NCI-H2081 (cell line): ENCODE measurements at places on chromosomes 12 and 14.

GRCh38 chr12:48349471-48349870 lies 1.2 kb downstream of the ZNF641 start:
- DNase-seq, result no peak

- DNase-seq, result no peak
Measured at GRCh38 chr14:95535226-95536021, 574 bp downstream of the GLRX5 start.

DNA sequence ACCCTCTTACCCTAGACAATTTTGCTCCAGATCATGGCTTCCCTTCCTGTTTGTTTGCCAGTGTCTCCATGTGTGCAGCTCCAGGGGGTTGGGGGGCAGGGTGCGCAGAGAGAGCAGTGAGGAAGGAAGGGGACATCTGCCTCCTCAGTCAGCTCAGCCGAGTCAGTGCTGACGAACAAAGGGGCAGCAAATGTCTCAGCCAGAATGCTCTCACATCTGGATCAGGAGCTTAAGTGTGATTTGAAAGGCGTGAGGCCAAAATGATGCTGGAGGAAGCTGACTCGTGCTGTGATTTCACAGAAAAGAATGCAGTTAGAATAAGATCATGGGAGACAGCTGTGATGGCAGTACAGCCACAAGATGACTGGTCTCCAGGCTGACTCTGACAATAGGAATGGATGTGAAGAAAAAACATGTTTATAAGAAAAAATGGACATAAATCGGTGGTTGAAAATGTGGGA lies 27.1 kb upstream of the CDK17 start:
- no peak for DNase-seq

- no peak for DNase-seq
Measured at GRCh38 chr14:93271111-93271510, 61.7 kb downstream of the BTBD7 start.

DNA sequence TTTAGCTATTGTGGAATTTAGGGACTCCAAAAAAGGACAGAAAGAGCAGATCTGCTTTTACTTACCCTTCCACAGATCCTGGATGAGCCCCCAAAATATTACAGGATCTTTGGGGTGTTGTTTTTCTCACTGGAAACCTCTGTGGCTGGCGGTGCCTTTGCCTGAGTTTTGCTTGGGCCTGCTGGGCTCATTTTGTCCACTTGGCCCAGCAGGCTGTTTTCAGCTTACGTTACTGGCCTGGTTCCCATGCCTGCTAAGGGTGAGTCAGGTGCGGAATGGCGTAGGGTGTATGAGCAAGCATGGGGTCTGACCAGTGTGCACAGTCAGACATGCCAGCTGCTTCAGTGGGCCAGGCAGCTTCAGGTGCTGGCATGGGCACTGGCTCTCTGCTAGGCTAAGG lies 45.8 kb downstream of the HSD17B6 start:
- DNase-seq, result no peak

DNA sequence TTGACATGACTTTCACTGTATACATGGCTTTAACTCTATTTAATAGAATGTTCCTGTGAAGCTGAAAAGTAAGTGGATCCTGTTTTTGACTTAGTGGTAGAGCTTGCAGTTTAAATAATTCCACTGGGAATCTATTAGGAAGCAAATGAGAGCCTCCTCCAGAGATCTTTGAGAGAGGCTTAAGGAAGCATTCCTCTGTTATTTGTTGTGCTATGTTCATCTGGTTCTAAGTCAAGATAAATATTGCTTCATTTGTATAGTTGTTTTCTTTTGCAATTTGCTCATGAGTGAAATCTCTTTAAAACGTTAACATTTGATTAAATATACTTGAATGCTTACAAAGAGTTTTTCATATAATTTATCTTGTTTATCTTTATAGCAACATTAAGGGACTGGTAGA lies 70.4 kb downstream of the TMTC2 start:
- no peak for DNase-seq

DNA sequence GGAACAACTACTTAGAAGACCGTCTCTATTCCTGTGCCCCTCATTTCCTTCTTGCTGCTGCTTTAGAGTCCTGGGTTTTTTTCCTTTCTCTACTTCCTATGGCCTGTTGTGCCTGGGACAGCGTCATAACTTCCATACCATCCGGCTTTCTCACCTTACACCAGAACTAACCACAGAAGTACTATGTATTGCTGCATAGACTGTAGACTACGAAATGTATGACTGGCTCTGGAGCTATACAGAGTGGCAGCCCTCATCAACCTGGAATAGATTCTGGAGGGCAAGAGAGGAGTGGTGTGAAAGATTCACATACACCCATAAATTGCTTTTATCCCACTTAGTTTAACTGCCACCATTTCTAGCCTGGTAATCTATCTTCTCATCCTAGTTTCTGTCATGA lies 16.9 kb upstream of the SRP54 start:
- DNase-seq, result no peak

DNA sequence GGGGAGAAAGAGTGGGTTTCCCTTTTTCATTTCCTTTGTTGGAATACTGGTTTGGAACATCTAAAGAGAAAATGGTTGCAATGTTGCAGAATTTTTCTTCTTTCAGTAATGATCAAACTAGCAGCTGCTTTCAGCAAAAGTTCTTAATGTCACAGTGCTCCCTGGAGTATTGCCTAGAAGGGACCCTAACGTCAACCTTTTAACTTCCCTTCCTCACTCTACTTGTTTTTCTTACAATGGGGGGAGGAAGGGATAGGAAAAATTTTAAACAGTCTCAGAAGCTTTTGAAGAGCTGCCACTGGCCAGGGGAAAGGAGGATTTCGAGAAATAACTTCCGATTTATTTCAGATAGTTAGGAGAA lies 521.8 kb downstream of the MED13L start:
- DNase-seq, result no peak

DNA sequence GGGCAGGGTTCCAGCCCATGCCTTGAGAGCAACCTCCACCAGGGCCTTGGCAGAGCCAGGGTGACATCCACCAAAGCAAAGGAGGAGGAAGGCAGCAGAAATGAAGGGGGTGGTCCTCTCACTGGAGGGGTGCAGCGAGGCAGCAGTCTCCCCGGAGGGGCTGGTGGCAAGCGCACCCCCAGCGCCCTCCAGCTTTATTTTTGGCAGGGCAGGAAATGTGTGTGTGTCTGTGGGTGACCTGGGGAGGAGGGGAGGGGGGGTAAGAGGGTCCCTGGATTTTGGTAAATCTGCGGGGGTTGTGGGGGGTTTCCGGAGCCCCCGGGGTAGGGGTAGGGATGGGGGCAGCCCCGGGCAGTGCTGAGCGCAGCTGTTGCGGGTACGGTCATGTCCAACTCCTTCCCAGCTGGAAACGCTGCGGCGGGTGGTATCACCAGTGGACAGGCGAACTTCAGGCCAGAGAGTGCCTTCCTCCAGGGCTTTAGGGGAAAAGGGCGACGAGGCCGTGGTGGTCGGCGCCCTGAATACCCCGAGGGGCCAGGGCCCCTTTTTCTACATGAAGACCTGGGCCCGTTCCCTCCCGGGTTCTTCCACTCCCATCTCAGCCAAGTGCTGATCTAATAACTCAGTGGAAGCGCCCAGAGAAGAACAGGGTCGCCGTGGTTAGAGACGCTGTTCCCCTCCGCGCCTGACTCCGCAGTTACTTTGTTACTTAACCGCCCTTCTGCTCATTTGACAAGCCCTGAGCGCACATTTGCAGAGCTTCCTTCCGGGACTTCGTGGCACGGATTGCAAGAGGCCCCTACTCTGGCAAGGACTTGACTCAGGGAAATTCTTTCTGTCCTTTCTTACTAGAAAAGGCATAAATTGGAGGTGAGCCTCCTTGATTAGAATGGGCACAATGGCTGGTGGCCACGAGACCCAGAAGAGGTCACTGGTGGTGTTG lies 55.2 kb downstream of the FOS start:
- DNase-seq, result no peak

GRCh38 chr12:111287125-111287900 lies 81.6 kb downstream of the PHETA1 start:
- peak; percentile 87 for DNase-seq

GRCh38 chr12:68056300-68056699 lies 67.1 kb downstream of the IFNG-AS1 start:
- DNase-seq, result no peak

GRCh38 chr12:57127726-57128518 lies at the start of gene LRP1:
LRP1 (plus strand) TSS chr12:57128483; CDS start chr12:57128965, 482 bp downstream.
- peak; percentile 73 for DNase-seq

- DNase-seq, result no peak
Measured at GRCh38 chr14:28763751-28764256, 2.8 kb upstream of the FOXG1 start.

- no peak for DNase-seq
Measured at GRCh38 chr14:61420326-61420725, 98.9 kb downstream of the PRKCH start.

DNA sequence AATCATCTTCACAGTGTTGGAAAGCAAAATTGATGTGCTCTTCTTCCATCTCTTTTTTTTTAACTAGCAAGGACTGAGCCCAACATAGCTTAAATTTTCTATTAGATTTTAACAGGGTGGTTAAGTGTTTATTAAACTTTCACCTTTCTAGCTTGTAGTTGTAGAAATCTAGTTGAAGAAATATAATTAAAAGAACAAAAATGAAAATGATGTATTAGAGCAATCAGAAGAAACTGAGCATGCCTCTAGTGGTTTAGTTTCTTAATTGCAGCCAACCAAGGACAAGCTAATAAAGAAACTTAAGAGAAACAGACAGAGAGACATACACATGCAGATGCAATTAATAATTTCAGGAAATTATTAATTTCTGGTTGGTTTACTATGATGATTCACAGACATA lies 673.0 kb upstream of the LMO3 start:
- no peak for DNase-seq

DNA sequence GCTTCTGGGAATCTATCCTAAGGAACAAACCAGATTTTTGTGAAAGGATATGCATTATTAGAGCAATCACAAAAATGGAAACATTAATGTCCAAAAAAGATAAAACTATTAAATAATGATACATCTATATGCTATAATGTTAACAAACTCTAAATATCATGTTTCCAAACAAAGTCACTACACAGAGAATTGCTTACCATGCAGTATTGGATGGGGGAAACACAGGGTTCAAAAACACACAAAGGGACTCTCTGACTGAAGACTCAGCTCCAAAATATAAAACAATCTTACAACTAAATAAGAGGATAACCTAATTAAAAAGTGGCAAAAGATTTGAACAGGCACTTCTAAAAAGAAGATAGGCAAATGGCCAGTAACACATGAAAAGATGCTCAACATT lies 304.2 kb downstream of the DPF3 start:
- no peak for DNase-seq

DNA sequence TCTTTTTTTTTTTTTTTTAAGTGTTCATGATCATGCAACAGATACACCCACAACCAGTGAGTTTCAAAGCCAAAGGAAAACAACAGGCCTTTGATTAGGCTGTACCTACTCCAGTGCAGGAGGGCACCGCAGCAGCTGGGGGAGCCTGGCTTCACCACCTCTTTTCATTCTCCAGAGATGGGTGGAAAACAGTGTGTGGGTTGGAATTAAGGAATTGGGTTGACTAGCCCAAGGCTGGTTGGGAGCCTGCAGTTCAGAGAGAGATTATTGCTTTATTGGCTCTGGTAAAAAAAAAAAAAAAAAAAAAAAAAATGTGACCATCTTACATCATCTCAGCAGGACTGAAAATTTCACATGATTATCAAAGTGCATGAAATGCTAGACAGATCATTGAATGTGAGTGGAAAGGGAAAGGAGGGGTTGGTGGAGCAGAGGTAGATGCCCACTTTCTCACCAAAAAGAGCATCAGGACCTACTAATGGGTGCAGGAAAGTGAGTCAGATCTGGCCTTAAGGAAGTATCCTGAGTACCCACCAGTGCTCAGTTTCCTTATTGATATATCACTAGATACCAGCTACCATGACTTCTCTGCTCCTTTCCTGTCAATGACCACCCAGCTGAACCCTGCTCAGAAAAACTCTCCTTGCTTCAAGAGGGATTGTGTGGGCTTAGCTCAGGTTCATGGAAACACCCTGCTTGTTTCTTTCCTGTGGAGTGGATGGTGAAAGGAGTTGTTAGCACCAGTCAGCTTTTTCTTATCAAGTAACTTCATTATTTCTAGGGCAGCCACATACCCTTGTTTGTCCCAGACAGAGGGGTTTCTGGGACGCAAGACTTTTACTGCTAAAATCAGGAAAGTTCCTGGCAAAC lies 54.8 kb upstream of the DYRK2 start:
- DNase-seq, result no peak

- no peak for DNase-seq
Measured at GRCh38 chr12:117521867-117522266, 160.4 kb upstream of the NOS1 start.

GRCh38 chr12:51972849-51973273 lies 21.4 kb downstream of the ACVR1B start:
- no peak for DNase-seq

GRCh38 chr12:42936991-42937390 lies 347.4 kb upstream of the PRICKLE1 start:
- no peak for DNase-seq

DNA sequence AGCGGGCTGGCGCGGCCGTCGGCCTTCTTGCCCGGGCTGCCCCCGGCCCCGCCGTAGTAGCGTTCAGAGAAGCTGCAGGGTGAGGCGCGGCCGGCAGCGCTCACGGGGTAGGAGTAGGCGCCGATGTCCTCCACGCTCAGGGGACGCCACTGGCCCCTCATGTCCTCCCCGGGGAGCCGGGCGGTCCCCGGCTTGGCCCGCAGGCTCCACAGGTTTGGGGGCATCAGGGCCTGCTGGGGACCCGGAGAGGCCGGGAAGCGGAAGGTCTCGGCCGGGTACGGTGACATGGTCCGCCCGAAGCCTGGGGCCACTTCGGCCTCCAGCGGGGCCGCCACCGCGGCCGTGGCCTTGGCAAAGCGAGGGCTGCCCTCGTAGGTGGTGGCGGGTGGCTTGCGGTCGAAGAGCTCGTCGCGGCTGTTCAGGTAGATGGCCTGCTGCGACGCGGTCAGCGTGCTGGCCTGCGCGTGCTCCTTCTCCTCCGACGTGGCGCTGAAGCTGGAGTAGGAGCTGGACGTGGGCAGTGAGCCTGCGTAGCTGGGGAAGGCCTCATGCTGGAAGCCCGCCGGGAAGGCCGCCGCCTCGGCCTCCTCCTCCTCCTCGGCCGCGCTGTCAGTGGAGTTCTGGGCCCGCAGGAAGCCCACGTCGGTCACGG lies 48.7 kb downstream of the BEGAIN start:
- no peak for DNase-seq

GRCh38 chr14:24095271-24096068 lies 1.4 kb downstream of the PCK2 start:
- no peak for DNase-seq

GRCh38 chr12:28742791-28743190 lies 406.3 kb upstream of the FAR2 start:
- no peak for DNase-seq
